ENCODE measurements at places on chromosomes 2 and 18. TPM values are rescaled to one million over a fixed set of nuclear protein-coding genes. Genes with fewer than 3 reads are reported as not detected.

- DNase-seq: no peak
Measured at GRCh38 chr2:135179689-135180088, 127.6 kb downstream of the RAB3GAP1 start.

HOXD10 gene
- total RNA-seq: 10.1 TPM

VWA3B gene
- total RNA-seq: 0.29 TPM

GRCh38 chr2:213246497-213247281, 37.6 kb upstream of the SPAG16 start:
- no peak for DNase-seq

GRCh38 chr2:42493468-42494354, at the start of gene KCNG3:
Gene KCNG3, minus strand, starts transcription at chr2:42493982. Its CDS starts 481 bp downstream, at chr2:42493501.
- no peak for DNase-seq
